ENCODE measurements at places on chromosomes 7 and 10.
A peak's percentile ranks its signal among the peaks of the same experiment; 100 is the strongest.

GRCh38 chr10:13322615-13323148 is 22.8 kb upstream of the PHYH start:
- DNase-seq, result no peak

DNA sequence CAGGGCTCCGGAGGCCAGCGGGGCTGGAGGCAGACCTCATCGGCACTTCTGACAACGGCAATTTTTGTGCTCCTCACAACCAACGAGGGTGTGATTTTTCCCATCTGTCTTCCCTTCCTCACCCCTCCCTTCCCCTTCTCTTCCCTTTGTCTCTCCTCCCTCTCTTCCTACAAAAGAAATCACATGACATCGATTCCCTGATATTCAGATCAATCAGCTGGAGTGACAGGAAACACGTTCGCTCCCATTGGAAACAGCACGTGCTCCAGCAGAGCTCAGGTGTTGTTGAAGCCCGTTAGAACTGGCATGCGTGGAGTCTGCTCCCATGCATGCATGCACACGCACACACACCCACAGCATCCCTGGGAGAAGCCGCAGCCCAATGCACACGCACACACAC is 222.4 kb downstream of the PTPRN2 start:
- DNase-seq, result no peak

GRCh38 chr7:29192811-29193210 is 1.8 kb upstream of the CHN2 start:
- DNase-seq, result no peak

GRCh38 chr7:155377838-155378579 is 79.9 kb upstream of the EN2 start:
- DNase-seq, result peak; percentile 42

DNA sequence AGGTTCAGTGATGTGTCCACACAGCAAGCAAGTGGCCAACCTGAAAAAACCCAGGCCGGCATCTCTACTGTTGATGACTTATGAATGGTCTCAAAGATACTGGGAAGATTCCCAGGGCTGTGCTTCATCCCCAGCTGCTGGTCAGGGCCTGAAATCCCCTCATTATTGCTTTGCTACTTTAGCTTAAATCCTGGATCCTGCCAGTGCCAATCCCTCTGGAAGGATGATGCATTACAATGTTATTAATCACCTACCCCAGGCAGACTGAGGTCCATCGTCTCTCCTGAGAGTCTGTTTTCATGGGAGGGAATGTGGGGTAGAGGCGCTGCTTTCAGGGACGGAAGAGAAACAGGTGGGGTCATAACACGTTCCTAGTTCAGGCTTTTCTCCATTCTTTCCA is 371.6 kb downstream of the RPS24 start:
- peak; percentile 80 for DNase-seq

DNA sequence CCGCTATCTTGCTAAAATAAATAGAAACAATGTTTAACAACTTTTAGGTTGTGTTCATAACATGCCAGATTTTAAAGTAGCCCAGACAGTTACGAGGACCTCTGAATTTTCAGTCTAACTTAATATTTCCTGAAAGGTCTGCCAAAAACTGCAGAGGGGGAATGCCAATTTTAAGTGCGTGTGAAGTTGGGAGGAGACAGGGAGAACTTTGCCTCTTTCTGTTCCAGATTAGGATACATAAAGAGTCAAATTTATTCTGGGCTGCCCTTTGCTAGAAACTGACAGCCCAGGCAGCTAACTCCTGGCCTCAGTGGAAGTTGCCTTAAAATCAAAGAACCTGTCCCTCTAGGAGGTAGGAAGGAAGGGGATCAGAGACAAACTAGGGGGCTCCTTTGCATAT is 52.3 kb upstream of the PIP4K2A start:
- no peak for DNase-seq

- DNase-seq, result no peak
Observed at GRCh38 chr7:42381161-42381560, 144.2 kb upstream of the GLI3 start.

DNA sequence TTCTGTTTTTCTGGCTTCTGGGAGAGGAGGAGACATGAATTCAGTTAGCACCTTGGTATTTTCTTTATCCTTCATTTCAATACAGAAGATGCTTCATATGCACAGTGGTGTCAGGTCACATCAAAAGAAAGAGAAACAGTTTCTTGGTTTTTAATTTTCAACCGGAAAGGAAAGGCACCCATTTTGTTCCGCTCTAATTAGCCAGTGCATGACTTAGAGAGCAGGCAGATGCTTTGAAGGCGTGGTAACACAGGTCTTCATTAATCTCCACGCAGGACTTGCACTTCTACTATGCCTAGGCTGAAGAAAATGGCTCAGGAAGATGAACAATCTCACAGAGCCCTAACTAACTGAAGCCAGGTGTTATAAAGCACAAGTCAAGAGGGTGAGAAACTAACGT is 70.4 kb upstream of the ATRNL1 start:
- DNase-seq, result no peak

GRCh38 chr10:61719906-61720305 is 57.2 kb downstream of the CABCOCO1 start:
- no peak for DNase-seq

- peak; percentile 11 for DNase-seq
Observed at GRCh38 chr10:102121739-102122372, 1.7 kb upstream of the LDB1 start.
